Right cardiac atrium (tissue), 5 donors: ENCODE measurements at places on chromosomes 11 and 22. TPM values are rescaled to one million over a fixed set of nuclear protein-coding genes. Genes with fewer than 3 reads are reported as not detected.

- peak; percentile 74 for DNase-seq
Measured at GRCh38 chr22:50267591-50268390, 2.4 kb downstream of the MAPK11 start.

SLC36A4 gene
- 11.8 TPM for total RNA-seq

NCF4 gene
- 6.9 TPM for total RNA-seq

ALDH3B2 gene
- not detected for total RNA-seq

DNA sequence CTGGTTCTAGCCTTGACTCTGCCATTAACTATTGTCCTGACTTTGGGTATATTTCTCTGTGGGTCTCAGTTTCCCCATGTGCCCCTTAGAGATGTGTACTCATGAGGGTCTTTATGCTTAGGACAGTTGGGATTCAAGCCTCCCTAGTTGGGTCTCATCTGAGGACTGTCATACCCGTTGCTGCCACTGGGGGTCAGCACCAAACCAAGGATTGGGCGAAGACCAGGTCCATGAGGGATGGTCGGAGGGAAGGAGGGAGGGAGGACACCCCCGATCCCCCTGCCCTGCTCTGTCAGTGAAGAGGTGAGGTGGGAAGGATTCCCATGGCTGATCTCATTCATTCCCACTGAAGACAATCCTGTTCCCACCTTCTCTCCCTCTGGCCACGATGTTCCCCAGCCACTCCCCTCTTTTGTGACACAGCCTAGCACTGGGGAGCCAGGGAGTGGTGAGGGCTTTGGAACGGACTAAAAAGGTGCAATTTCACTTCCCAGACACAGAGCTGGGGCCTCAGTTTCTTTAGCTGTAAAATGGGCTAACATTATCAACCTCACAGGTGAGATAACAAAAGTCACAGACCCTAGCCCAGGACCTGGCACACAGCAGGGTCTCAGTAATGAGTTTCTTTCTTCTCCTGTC lies 12.4 kb upstream of the KLHL35 start:
- peak; percentile 67 for DNase-seq

OR52N4 gene
- total RNA-seq: not detected

DNA sequence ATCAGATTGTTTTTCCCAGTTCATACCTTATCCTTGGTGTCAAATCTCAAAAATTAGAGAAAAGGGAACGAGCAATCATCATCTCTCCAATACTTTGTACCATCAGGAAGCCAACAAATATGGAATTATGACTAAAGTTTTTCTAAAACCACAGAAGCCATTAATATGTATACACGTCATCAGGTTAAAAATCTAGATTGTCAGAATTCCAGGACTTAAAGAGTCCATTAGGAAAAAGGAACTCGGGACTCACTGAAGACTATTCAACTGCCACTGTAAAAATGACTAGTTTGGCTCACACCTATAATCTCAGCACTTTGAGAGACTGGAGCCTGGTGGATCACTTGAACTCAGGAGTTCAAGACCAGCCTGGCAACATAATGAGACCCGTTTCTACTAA lies 344.4 kb upstream of the LRRC4C start:
- no peak for DNase-seq

GRCh38 chr11:19605520-19606371 lies 106.9 kb upstream of the NAV2 start:
- no peak for DNase-seq

TANGO2 gene
- 61.1 TPM for total RNA-seq

DNA sequence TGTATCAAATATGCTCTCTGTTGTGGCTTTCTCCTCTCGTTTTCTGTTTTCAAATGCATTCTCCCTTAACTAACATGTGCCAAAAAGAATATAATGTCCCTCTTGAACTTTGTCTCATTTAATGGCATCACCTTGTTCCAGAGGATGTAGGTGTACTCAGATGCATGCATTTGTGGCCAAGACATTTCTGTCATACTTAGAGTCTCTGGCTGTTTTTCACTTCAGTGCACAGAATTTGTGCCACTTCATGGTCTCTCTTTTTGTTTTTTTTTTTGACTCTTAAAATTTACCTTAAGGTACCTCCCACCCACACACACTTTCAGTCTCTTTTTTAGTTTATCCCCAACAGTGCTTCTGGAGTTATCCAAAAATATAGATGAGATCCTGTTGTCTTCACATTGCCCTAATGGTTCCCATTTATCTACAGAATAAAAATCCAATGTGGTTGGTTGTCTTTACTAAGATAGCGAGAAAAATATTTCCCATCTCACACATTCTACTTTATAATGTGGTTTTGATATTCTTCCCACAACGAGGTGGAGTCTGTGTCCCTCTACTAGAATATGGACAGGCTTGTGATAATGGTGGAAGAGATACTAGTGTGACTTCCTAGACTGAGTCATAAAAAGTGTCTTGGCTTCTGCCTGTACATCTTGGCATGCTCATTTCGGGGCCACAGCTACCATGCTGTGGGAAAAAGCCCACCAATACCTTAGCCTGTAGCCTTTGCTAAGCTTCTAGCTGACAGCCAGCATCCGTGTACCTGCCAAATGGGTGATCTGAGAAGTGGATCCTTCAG lies 125.8 kb downstream of the DDX10 start:
- DNase-seq: no peak

CHADL gene
- total RNA-seq: 15.5 TPM

MUC6 gene
- not detected for total RNA-seq

GRCh38 chr22:45585437-45585755 lies 82.7 kb downstream of the FBLN1 start:
- DNase-seq: peak; percentile 73

NRXN2 gene
- total RNA-seq: 2.7 TPM

DNA sequence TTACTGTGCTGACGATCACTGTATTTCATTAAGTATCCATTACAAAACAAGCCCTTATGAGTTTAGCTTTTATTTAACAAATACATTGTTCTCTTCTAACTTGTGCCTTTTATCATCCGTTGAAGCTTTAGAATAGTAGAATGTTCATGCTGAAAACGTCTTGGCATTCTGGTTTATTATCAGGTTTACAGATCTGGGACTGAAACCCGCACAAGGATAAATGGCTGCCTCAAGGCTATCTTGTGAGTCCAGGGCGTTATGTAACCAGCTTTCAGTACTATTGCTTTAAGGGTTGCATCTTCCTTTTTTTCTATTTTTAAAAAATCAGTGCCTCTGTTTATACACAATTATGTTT lies 66.6 kb upstream of the PRODH start:
- no peak for DNase-seq

ZBTB16 gene
- 61.5 TPM for total RNA-seq
